ENCODE measurements at places on chromosomes 5 and 9.

DNA sequence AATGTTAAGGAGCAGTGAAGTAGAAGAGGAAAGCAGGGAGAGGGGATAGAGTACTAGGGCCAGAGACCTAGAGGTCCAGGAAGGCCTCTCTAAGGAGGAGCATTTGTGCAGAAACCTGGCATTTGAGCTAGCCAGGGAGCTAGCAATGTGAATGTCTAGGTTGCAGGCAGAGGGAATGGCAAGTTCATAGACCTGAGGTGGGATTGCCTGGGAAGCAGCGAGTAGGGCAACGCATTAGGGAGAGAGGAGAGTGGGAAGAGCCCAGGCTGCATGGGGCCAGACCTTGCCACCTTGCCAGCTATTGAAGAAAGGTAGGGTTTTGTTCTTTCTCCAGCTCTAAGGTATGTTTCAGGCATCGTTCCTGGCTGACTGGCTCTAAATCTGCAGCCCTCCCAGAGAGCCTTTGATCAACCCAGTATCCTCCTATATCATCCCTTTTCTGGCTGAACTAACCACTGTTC lies 54.0 kb downstream of the SLC22A5 start:
- H3K27me3 ChIP-seq = no peaks in the 10 kb centered on the region
- DNase-seq = no peak
- no peak overlapping the region for H3K27ac ChIP-seq
- H3K4me1 ChIP-seq = peaks cover 52% of the 10 kb centered on the region
- no peaks in the 10 kb centered on the region for H3K36me3 ChIP-seq

DNA sequence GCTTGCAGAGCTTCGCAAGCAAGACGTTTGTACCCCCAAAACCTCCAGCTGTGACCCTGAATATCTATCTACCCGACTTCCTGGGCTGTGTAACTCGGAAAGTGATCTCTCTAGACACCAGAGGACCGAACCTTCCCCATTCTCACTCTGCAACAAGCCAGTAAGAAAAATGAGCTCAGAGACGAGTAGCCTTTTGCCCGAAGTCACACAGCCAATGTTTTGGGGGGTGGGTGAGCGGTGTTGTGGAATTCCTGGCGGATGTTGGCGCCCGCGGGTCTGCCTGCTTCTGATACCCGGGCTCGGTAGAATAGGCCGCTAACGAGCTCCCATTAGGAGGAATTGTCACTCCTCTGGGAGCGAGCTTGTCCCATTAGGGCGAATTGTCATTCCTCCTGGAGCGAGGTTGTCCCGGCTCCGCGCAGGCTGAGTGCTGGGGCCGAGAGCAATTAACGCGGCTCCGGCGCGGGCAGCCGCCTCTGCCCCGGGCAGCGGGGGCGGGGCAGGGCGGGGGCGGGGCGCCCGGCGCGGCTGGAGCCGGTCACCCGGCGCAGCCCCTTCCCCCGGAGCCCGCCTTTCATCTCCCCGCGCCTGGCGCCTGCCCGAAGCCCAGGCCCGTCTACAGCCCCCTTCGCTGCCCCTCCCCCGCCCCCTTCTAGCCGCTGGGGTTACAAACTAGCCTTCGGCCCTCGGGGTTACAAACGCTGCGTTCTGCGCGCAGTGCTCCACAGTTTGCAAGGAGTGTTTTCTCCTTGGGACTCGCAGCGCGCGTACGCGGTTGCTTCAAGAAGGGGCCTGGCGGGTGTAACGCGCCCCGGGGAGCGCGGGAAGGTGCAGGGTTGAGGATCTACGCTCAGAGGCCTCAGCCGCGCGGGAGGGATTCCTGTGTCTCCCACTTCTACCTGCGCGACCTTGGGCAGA lies 3.5 kb upstream of the MSX2 start:
- DNase-seq = peak; percentile 87
- no peak overlapping the region for H3K27ac ChIP-seq
- no peaks in the 10 kb centered on the region for H3K36me3 ChIP-seq
- peaks cover 39% of the 10 kb centered on the region for H3K27me3 ChIP-seq
- H3K4me3 ChIP-seq = no peak overlapping the region
- H3K4me1 ChIP-seq = peaks cover 29% of the 10 kb centered on the region

GRCh38 chr5:10707198-10708142 lies 53.6 kb downstream of the DAP start:
- no peak overlapping the region for H3K27ac ChIP-seq
- H3K4me3 ChIP-seq = no peak overlapping the region
- H3K36me3 ChIP-seq = peaks cover 5% of the 10 kb centered on the region
- no peaks in the 10 kb centered on the region for H3K27me3 ChIP-seq
- peaks cover 14% of the 10 kb centered on the region for H3K4me1 ChIP-seq

- H3K4me3 ChIP-seq = no peak overlapping the region
- no peaks in the 10 kb centered on the region for H3K36me3 ChIP-seq
- peak; percentile 59 for DNase-seq
These were observed 28.5 kb upstream of the PHF24 start for GRCh38 chr9:34929506-34930102.

DNA sequence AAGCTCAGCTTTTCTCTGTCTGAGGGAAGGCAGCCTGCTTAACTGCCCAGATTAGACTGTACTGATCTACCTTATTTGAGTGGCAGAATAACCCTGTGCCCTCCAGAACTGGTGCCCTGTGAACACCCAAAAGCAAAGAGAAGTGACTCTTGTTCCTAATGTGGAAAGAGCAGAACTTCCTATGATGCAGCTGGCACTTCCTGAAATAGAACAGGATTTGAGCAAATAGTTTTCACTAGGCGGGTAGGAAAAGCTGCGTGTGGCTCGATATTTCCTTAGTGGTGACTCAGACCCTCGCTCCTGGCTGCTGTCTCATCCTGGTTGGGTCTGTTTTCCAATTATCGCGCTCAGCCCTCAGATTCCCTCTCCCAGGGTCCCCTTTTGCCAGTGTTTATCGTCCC lies 89.9 kb downstream of the SH3TC2 start:
- peaks cover 50% of the 10 kb centered on the region for H3K4me1 ChIP-seq
- H3K27ac ChIP-seq = peak overlapping the region; percentile 92
- H3K36me3 ChIP-seq = no peaks in the 10 kb centered on the region
- no peaks in the 10 kb centered on the region for H3K27me3 ChIP-seq

- peaks cover 5% of the 10 kb centered on the region for H3K27me3 ChIP-seq
- no peak overlapping the region for H3K27ac ChIP-seq
- peaks cover 12% of the 10 kb centered on the region for H3K4me1 ChIP-seq
These were observed 161.3 kb downstream of the SNCAIP start for GRCh38 chr5:122473138-122473843.

GRCh38 chr9:86563936-86564335 lies 209.7 kb upstream of the TUT7 start:
- DNase-seq = no peak
- H3K4me1 ChIP-seq = peaks cover 2% of the 10 kb centered on the region
- H3K36me3 ChIP-seq = no peaks in the 10 kb centered on the region
- H3K27me3 ChIP-seq = no peaks in the 10 kb centered on the region
- peak overlapping the region; percentile 27 for H3K27ac ChIP-seq
- no peak overlapping the region for H3K4me3 ChIP-seq

- no peaks in the 10 kb centered on the region for H3K27me3 ChIP-seq
- no peaks in the 10 kb centered on the region for H3K36me3 ChIP-seq
- no peak for DNase-seq
- no peak overlapping the region for H3K27ac ChIP-seq
- H3K4me1 ChIP-seq = no peaks in the 10 kb centered on the region
These were observed 57.4 kb upstream of the RANBP6 start for GRCh38 chr9:6072865-6073264.

DNA sequence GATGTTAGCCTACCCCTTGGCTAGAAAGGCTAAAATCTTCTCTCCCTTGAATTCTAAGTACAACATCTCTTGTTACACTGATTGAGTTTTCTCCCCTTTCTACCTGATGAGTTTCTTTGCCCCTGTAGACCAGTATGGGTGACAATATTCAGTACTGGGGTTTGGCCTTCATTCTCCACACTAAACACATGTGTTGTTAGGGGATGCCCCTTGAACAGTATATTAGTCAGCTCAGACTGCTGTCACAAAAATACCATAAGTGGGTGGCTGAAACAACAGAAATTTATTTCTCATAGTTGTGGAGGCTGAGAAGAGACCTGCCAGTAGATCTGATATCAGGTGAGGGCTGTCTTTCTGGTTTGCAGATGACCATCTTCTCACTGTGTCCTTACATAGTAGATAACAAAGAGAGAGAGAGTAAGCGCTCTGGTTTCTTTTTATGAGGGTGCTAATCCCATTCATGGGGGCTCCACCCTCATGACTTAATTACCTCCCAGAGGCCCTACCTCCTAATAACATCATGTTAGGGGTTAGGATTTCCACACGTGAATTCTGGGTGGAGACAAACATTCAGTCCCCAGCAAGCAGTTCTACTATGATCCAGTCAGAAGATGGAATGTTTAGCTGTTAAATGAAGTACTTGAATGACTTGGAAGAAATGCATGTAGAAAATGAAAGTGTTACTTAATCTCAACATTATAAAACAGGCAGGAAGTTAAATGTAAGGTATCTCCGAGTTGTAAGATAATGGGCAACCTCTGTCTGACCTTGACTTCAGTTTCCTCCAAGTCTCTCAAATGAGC lies 17.5 kb downstream of the VLDLR start:
- H3K27ac ChIP-seq = no peak overlapping the region
- H3K27me3 ChIP-seq = no peaks in the 10 kb centered on the region

DNA sequence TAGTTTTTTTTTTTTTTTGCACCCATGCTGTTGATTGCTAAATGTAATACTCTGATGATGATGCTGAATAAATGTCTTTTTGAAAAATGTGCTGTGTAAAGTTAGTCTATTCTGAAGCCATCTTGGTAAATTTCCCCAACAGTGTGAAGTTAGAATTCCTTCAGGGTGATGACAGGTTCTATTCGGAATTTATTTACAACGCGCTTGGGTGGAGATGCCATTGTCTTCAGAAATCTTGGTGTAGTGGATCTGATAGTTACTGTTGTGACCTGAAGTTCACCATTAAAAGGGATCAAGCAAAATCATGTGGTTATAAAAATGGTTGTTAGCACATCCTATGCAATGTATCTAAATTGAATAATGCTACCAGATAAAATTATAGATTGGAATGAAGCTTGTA lies 36.3 kb upstream of the DMRT1 start:
- H3K27me3 ChIP-seq = no peaks in the 10 kb centered on the region
- H3K4me3 ChIP-seq = no peak overlapping the region
- no peak for DNase-seq
- H3K4me1 ChIP-seq = peaks cover 6% of the 10 kb centered on the region

DNA sequence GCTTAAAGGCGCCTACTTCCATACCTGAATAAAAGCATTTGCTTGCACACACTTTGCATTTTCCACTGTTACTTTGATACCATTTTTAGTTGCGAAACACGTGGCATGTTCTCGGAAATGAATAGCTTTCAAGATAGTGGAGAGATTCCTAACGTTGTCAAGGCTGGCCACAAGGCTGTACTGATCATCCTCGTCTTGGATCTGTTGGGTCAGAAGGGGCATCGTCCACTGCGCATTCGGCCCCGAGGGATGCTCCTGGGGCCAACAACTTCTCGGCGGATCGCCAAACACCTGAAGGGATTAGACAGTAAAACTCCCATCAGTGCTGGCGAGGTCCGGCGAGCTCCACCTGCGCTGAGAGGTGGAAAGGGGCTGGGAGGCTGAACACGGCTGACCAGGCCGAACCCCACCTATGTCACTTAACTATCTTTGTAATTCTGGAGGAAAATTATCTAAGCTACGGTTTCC lies 599 bp downstream of the RAD1 start:
- H3K4me1 ChIP-seq = peaks cover 12% of the 10 kb centered on the region
- DNase-seq = no peak
- peaks cover 35% of the 10 kb centered on the region for H3K36me3 ChIP-seq

GRCh38 chr5:36666986-36667385 lies 60.6 kb downstream of the SLC1A3 start:
- no peaks in the 10 kb centered on the region for H3K36me3 ChIP-seq
- no peaks in the 10 kb centered on the region for H3K4me1 ChIP-seq
- H3K4me3 ChIP-seq = no peak overlapping the region
- peaks cover 11% of the 10 kb centered on the region for H3K27me3 ChIP-seq
- no peak overlapping the region for H3K27ac ChIP-seq

DNA sequence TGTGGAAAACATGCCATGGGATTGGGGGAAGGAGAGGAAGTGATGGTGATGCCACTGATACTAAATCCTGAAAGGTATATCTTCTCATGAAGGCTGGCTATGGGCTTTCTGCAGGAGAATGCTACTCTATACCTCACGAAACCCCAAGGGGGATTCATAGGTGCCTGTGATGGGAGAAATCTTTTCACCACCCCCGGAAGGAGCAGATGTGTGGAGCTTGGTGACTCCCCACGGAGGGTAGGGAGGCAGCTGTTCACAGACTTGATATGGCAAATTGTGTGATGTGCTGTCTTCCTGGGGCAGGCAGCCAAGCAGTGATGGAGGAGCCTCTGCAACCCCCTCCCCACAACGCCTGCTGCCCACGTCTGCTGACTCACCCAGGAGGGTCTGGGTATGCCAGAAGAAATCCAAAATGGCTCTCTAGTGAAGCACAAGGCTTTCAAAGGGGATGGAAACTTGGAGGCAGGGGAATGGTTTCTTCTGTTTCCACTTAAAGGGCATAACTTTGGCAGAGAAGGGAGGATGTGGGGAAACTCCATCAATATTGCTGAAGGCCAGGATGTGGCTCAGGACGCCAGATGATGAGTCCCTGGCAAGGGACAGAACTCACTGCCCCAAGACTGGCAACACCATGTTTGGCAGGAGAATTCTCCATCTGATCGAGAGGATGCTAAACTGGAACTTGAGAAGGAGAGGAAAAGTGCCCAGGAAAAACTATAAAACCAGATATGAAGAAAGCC lies 188.3 kb downstream of the GABBR2 start:
- H3K27ac ChIP-seq = peak overlapping the region; percentile 55
- no peak for DNase-seq
- no peak overlapping the region for H3K4me3 ChIP-seq
- no peaks in the 10 kb centered on the region for H3K4me1 ChIP-seq

DNA sequence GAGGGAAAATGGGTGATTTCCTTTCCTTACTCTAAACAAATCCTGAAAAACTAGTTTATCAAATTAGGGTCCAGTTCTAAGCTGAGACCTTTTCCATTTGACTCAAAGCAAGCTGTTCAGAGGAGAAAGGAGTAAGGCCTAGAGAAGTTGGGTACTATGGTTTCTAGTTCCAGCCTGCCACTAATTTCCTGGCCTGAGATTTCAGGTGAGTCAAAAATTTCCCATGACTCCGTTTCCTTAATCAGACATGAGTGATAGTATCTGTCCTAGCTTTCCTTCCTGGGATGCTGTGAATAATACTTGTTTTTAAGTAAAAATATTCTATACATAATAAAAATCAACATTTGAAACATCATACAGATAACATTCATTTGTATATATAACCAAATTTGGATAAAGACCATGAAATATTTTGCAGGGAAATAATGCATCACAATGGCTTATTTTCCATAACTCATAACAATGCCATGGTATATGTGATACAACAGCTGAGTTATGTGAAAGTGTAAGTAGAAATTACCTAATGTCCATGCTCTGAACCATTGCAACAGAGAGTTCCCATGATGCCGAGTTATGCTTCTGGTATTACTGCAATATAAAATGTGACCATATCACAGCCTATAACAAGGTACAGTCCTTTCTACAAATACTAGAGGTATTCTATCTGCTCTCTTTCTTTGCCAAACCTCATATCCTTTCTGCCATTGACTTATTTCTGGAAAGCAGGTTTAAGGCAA lies 142.7 kb downstream of the MLLT3 start:
- H3K36me3 ChIP-seq = no peaks in the 10 kb centered on the region
- no peaks in the 10 kb centered on the region for H3K27me3 ChIP-seq
- no peak overlapping the region for H3K4me3 ChIP-seq
- no peaks in the 10 kb centered on the region for H3K4me1 ChIP-seq
- DNase-seq = no peak
- H3K27ac ChIP-seq = no peak overlapping the region

Measured in SK-N-SH (cell line).